ENCODE measurements at places on chromosomes 12 and 14. TPM values are rescaled to one million over a fixed set of nuclear protein-coding genes. Genes with fewer than 3 reads are reported as not detected.

DNA sequence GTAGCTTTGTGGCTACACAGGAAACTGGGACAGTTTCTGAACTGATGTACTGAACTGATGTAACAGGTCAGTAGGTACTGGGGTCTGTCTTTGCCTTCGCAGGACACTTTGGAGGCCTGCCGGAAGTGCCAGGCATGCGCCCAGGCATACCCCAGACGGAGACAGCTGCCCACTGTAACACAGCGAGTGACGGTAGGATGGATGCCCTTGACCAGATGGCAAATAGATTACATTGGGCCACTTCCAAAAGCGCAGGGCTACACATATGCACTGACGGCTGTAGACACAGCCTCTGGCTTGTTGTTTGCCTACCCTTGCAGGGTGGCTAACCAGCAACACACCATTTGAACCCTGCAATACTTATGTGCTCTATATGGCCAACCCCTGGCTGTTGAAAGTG lies 94.1 kb upstream of the TMPO start:
- H3K27me3 ChIP-seq: no peaks in the 10 kb centered on the region
- no peak for DNase-seq
- H3K4me3 ChIP-seq: no peak overlapping the region
- H3K36me3 ChIP-seq: no peaks in the 10 kb centered on the region
- H3K4me1 ChIP-seq: peaks cover 8% of the 10 kb centered on the region
- H3K27ac ChIP-seq: no peak overlapping the region

DNA sequence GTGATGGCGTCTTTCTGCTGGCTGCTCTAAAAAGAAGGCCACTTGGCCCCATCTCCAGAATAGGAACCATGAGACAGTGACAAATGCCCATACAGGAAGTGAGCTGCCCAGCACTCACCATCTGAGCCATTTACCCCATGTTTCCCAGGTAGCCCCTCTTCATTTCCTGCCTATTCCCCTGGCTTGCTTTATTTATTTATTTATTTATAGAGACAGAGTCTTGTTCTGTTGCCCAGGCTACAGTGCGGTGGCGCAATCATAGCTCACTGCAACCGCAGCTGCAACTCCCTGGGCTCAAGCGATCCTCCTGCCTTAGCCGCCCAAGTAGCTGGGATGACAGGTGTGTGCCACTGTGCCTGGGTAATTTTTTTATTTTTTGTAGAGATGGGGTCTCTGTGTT lies 71.2 kb downstream of the RIN3 start:
- DNase-seq: no peak
- no peak overlapping the region for H3K4me3 ChIP-seq
- peaks cover 53% of the 10 kb centered on the region for H3K4me1 ChIP-seq
- H3K36me3 ChIP-seq: peaks cover 17% of the 10 kb centered on the region
- peaks cover 45% of the 10 kb centered on the region for H3K27me3 ChIP-seq

GRCh38 chr12:82040987-82041743 lies 282.0 kb upstream of the PPFIA2 start:
- no peak for DNase-seq
- no peak overlapping the region for H3K27ac ChIP-seq
- no peak overlapping the region for H3K4me3 ChIP-seq
- no peaks in the 10 kb centered on the region for H3K36me3 ChIP-seq
- no peaks in the 10 kb centered on the region for H3K27me3 ChIP-seq

DNA sequence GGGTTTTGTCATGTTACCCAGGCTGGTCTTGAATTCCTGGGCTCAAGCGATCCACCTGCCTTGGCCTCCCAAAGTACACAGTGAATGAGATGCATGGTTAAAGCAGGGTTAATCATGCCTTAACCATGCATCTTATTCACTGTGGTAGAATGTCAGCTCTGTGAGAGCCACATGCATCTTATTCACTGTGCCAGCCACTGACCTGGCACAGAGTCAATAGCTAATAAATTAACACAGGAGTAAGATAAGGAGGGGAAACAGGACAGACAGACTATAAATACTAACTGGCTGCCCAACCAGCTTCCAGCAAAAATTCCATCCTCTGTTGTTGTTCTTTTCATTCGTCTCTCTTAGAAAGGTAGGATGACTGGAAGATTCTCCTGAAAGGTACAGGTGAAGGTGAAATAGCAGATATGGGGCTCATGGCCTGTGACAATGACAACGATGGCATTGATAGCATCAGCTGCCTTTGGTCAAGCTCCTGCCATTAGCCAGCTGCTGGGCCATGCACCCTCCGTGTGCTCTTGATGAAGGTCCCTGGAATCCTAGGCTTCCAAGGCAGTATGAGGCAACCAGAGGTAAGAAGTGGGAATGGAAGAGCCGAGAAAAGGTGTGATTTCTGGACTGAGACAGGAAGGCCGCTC lies 76.6 kb downstream of the ZNF664 start:
- no peaks in the 10 kb centered on the region for H3K27me3 ChIP-seq
- no peak overlapping the region for H3K4me3 ChIP-seq
- DNase-seq: no peak
- no peaks in the 10 kb centered on the region for H3K36me3 ChIP-seq

DNA sequence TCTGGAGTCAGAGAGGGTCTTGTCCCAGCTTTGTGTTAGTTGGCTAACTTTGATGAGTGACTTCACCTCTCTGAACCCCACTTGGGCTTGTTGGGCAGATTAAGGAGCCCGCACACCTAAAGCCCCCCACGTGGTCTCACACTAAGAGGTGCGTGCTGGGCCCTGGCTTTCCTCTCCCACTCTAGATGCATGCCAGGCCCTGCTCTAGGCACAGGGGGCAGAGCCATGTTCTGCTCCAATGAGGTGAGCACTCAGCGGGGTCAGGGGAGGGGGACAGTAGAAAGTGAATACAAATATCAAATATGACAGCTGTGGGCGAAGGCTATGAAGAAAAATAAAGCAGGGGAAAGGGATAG lies 119.0 kb downstream of the GCH1 start:
- no peak overlapping the region for H3K27ac ChIP-seq
- DNase-seq: no peak
- no peak overlapping the region for H3K4me3 ChIP-seq
- H3K27me3 ChIP-seq: peaks cover 31% of the 10 kb centered on the region
- H3K4me1 ChIP-seq: peaks cover 12% of the 10 kb centered on the region
- H3K36me3 ChIP-seq: no peaks in the 10 kb centered on the region

GRCh38 chr12:9365296-9365695 lies 157.1 kb upstream of the PZP start:
- no peak for DNase-seq
- no peaks in the 10 kb centered on the region for H3K36me3 ChIP-seq
- H3K27ac ChIP-seq: no peak overlapping the region
- peaks cover 48% of the 10 kb centered on the region for H3K27me3 ChIP-seq

GRCh38 chr12:21801522-21802288 lies 27.2 kb upstream of the KCNJ8 start:
- H3K4me3 ChIP-seq: no peak overlapping the region
- DNase-seq: no peak
- H3K27me3 ChIP-seq: no peaks in the 10 kb centered on the region
- H3K27ac ChIP-seq: no peak overlapping the region
- H3K4me1 ChIP-seq: no peaks in the 10 kb centered on the region
- H3K36me3 ChIP-seq: no peaks in the 10 kb centered on the region

- no peak for DNase-seq
- no peaks in the 10 kb centered on the region for H3K4me1 ChIP-seq
- H3K4me3 ChIP-seq: no peak overlapping the region
- H3K27me3 ChIP-seq: peaks cover 4% of the 10 kb centered on the region
- H3K27ac ChIP-seq: no peak overlapping the region
- no peaks in the 10 kb centered on the region for H3K36me3 ChIP-seq
These were observed 65.9 kb upstream of the VASH1 start for GRCh38 chr14:76695263-76695920.

DNA sequence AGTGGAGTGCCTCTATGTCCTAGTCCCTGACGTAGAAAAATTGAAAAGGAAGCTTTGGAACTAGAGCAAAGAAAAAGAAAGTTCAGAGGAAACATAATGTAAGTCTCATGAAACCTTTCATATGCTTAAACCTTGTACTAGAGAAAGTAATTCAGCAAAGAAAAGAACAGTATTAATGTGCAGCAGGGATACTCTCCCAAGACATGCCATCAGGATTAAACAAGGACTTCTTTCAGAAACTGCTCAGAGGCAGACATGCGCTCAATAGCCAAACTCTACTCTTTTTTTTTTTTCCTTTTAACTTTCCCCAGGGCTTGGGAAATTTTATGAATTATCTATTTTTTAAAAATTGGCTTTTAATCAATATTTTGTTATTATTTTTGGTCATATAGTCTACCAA lies 7.1 kb upstream of the ASB8 start:
- no peak for DNase-seq
- no peak overlapping the region for H3K27ac ChIP-seq
- H3K4me1 ChIP-seq: peaks cover 2% of the 10 kb centered on the region
- H3K36me3 ChIP-seq: no peaks in the 10 kb centered on the region

DNA sequence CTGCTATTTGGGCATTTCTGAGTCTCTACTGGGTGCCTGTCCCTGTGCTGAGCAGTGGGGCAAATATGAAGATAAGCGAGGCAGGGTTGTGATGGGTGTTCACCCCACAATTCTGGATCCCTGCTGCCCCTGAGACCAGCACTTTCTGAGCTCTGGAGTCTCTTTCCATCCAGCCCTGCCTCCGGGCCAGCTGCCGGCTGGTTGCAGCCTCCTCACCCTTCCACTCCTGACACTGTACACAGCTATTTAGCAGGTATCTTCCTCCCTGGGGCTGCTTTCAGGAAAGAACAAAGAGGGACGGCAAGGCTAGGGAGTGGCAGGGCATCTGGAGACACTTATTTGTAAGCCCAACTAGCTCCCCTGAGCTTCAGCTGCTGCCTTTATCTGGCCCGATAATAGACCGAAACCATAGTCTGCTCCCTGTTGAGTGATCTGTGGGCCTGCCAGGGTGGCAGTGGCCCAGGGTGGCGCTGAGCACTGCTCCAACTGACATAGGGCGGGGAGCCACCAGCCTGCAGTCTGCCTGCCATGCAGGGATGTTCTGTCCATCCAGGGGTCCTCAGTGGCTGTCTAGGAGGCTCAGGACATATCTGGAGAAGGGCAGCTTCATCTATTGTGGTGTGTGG lies 7.6 kb upstream of the KRT80 start:
- peaks cover 10% of the 10 kb centered on the region for H3K4me1 ChIP-seq
- H3K4me3 ChIP-seq: no peak overlapping the region
- H3K27ac ChIP-seq: no peak overlapping the region
- H3K27me3 ChIP-seq: peaks cover 7% of the 10 kb centered on the region
- H3K36me3 ChIP-seq: no peaks in the 10 kb centered on the region
- DNase-seq: no peak

GRCh38 chr12:127723251-127723650 lies 543.7 kb upstream of the TMEM132C start:
- H3K4me1 ChIP-seq: no peaks in the 10 kb centered on the region
- no peaks in the 10 kb centered on the region for H3K27me3 ChIP-seq
- no peak for DNase-seq

GRCh38 chr12:109053382-109054123 lies 1.2 kb downstream of the USP30 start:
- peak overlapping the region; percentile 96 for H3K4me3 ChIP-seq
- no peaks in the 10 kb centered on the region for H3K27me3 ChIP-seq
- peak overlapping the region; percentile 98 for H3K27ac ChIP-seq
- H3K4me1 ChIP-seq: peaks cover 11% of the 10 kb centered on the region

DNA sequence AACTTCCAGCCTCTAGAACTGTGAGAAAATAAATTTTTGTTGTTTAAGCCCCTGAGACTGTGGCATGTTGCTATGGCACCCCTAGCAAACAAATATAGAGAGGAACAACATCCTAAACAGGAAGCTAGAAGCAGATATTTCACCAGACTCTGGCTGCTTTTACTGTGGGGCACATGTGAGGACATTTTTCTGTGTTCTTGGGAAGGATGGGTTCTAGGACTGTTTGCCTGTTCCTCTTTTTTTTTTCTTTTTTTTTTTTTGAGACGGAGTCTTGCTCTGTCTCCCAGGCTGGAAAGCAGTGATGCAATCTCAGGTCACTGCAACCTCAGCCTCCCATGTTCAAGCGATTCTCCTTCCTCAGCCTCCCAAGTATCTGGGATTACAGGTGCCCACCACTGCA lies 4.2 kb upstream of the HRK start:
- no peak overlapping the region for H3K27ac ChIP-seq
- H3K27me3 ChIP-seq: peaks cover 42% of the 10 kb centered on the region

PIANP gene
- total RNA-seq: 0.18 TPM

SIX4 gene
- 1.3 TPM for total RNA-seq

HECTD1 gene
- 109 TPM for total RNA-seq
